ENCODE measurements at places on chromosomes 7 and 10.
A peak's percentile ranks its signal among the peaks of the same experiment; 100 is the strongest.

GRCh38 chr10:85043207-85043606 is 714.8 kb downstream of the CCSER2 start:
- no peak for DNase-seq

GRCh38 chr7:30936650-30937245 is 25.1 kb downstream of the AQP1 start:
- no peak for DNase-seq

GRCh38 chr7:28956608-28957063 is 1.5 kb downstream of the TRIL start:
- no peak for DNase-seq

DNA sequence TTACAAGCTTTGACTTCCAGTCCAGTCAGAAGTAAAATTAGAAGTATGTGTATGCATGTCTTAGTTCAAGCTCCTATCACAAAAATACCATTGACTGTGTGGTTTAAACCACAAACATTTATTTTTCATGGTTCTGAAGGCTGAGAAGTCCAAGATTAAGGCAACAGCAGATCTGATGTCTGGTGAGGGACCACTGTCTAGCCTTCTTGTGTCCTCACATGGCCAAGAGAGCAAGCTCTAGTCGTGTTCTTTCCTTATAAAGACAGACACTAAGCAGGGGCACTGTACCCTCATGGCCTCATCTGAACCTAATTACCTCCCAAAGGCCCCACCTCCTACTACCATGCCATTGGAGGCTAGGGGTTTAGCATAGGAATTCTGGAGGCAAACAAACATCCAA is 41.3 kb upstream of the ARL4A start:
- no peak for DNase-seq

DNA sequence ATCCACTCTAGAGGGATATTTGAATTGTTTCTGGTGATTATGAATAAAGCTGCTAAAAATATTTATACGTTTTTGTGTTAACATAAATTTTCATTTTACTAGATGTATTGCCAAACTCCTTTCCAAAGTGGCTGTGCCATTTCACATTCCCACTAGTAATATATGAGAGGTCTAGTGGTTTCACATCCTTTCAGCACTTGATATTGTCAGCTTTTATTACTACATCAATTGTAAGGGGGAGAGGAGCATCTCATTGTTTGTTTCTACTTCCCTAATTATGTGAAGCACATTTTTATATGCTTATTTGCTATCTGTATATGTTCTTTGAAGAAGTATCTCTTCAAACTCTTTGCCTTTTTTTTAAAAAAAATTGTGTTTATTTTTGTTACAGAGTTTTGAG is 184.5 kb downstream of the ADK start:
- no peak for DNase-seq

GRCh38 chr10:73226663-73227062 is 20.4 kb downstream of the DNAJC9 start:
- no peak for DNase-seq

DNA sequence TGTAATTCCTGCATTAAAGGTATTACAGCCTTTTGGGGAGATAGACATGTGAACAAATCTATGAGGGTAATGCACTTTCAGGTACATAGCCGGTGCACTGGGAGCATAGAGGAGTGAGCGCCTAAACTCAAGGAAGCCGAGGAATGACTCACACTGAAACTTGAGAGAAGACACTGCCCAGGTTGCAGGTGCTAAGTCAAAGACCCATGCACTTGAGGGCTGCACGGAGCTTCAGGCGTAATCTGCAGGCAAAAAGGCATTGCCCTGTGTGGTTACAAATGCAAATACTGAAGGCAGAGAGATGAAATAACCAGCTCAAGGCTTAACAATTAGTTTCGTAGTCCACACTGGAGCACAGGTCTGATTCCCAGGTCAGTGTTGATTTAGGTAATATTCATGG is 51.0 kb upstream of the OSBPL3 start:
- DNase-seq: peak; percentile 17

DNA sequence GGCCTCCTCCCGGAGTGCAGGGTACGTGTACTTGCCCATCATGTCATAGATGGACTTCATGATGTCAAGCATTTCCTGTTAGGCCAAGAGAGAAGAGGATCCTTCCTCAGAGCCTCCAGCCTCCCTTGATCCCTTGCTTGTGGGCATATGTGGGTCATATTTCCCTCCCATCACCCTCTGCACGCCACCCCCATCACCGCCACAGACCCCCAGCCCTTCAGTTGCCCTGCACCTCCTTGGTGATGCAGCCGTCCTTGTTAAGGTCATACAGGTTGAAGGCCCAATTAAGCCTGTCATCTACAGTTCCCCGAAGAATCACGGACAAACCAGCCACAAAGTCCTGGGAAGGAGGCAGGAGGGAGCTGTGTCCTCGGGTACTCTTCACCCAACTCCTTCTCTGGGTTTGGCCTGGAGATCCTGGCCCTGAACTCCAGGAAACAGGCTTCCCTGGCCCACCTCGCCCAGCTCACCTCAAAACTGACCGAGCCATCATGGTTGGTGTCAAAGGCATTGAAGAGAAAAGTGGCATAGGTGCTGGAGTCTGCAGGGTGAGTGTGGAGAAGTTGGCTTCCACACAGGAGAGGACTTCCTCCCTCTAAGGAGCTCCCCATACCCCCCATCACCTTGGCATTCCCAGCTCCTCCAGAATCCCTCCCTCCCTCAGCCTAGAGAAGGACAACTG is 9.8 kb upstream of the OGA start:
- DNase-seq: no peak

- DNase-seq: no peak
These were observed 15.0 kb upstream of the MCM10 start for GRCh38 chr10:13146379-13146778.

DNA sequence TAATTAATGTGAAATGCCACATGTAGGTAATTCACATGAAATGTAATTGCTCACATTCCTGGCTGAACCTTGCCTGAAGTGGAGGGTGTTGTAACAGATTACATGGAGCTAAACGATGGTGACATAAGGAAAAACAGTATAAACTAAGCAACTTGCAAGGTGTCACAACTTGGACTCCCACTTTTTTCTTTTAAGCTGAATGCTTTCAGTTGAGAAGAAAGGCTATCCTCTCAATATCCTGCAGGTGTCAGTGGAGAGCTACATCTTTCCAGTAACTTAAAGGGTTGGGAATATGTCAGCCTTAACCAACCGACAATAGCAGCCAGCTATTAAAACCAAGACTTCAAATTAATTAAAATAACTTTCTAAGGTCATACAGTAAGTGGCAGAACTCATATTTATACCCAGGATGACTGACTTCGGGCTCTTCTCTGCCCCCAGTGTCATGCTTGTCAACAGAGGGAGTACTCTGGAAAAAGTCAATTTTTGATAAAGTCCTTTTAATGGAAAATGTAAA is 33.7 kb downstream of the NRBF2 start:
- DNase-seq: peak; percentile 46

DNA sequence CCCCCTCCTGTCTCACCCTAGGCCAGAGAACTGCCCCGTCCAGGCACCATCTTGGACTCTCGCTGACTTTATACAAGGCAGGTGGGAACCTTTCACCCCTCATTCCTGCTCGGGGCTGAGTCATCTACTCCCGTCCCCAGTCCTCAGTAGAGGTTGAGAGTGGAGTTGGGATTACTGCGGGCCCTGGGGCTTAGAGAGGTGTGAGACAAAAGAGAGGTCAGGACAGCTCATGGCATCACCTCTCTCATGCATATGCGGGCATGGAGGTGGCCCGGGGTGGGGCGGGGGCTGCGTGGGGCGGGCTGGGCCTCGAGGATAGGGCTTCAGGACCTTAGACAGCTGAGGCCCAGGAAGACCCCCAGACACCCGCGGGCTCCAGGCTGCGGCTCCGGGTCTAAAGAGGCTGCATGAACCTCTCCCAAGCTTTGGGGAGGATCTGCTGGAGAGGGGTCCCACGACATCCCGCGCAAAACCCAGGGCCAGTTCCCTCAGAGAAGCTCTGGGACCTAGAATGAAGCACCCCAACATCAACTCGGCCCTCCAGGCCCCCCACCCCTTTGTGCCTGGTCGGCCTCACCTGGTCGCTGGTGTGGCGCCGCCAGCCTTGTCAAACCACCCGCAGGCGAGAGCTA is 317 bp downstream of the PDZD7 start:
- DNase-seq: no peak

GRCh38 chr10:30489346-30489745 is 55.4 kb downstream of the MAP3K8 start:
- DNase-seq: no peak

DNA sequence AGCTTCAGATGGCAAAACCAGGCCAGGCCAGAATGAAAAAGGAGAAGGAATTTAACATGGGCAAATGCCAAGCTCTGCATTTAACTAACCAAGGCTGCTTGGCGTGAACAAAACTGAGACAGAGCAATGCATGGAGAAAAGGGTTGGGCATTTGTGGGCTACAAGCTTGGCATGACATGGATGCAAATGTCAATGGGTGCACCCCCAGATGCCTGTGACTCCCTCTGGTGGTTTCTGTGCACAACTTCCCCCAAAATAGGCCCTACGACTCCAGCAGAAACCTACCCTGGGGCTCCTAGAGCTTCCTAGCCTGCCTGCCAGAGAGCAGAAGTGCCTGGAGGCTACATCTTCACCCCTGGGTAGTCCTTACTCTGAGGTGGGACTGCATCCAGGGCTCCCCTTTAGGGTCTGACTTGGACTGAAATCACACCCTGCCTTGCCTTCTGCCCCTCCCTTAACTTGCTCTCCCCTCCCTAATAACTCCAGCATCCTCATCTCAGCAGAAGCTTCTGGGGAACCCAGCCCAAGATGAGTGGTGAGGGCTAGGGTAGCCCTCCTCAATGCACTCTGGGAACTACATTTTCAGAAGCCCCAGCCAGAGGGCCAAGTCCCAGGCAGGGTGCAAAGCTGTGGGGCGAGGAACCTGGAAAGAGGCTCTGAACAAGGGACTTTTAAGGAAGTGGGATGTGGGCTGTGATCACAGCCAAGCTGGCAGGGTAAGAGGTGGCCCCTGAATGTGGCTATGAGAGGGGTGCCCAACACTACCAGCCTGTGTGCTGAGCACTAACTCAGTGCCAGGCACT is 11.3 kb downstream of the GPRIN2 start:
- no peak for DNase-seq

DNA sequence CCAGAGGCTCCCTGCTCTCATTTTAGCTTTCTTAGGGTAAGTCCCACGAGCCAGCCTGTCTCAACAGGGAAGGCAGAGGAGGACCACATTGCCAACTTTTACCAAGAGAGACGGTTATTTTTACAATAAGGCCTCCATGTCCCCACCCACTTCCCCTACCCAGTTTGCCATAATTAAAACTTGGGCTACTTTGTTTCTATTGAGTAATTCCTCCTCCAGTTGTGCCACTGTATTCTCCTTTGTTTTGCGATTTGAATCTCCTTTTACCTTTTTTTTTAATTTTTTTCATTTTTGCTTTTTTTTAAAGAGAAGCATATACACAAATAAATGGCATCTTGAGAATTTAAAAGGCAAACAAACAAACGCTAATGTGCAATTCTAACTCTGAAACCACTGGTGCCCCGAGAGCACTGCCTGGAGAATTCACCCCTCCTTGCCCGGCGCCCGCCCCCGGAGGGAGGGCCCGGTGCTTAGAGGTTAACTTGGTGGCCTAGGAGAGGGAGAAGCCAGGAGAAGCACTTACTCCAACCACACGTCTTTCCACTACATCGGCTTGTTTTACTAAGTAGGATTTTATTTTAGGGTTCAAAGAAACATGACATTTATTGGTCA is 282.3 kb downstream of the USP6NL start:
- no peak for DNase-seq

GRCh38 chr10:75508239-75508813 is 76.9 kb downstream of the LRMDA start:
- no peak for DNase-seq

Measured in CD4-positive, alpha-beta T cell treated with Interleukin-6 at 100 ng/mL for 8 hours (primary cell).